AG09319 (cell line): ENCODE measurements at places on chromosomes 7 and 10.

DNA sequence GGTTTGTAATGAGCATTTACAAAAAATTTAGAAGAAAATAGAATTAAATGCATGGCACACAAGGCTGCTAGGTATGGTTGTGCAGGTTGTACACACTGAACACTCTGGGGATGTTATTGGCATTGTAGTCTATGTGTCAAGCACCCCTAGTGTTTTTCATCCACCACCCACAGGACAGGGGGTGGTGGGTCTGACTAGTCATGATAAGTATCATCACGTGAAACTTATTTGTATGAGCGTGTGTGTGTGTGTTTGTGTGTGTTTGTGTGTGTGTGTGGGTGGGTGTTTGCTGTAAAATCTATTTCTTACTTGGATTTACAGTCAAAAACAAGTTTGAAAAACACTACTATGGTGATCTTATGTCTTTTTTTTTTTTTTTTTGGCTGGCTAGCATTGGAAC lies 66.5 kb downstream of the MAP3K8 start:
- DNase-seq = no peak

DNA sequence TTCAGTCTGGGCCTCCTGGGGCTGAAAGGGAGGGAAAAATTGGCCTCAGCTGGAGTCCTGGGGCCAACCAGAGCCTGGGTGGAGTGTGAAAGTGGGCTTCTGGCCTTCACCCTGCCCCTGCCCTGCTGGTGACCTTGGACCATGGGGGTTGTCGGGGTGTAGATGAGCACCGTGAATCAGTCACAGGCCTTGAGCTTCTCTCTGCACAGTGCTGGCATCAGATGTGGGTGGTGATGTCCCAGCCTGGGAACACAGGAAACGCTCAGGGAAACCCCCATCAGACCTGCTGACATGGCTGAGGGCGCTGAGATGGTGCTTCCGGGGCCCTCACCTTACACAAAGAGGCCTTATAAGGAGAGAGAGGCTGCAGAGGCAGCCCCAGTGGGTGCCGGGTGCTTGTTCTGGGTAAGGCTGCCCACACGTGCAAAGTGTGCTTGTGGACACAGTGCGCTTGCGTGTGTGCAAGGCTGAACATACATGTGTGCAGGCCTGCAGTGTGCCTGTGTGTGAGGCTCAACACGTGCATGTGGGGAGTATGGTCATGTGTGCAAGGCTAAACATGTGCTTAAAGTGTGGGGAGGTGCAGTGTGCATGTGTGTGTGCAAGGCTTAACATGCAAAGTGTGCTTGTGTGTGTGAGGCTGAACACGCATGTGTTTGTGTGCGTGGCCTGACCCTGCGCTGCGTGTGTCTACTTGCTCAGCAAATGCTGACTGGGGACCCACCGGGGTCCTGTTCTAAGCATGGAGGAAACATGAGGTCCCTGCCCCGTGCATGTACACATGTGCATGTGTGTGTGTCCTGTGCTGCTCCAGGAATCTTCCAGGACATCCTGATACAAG lies 6.5 kb downstream of the ARPC1B start:
- no peak for DNase-seq

GRCh38 chr10:24041034-24041433 lies 167.9 kb upstream of the KIAA1217 start:
- DNase-seq = no peak

- DNase-seq = no peak
These were observed 233.3 kb downstream of the LRRN3 start for GRCh38 chr7:111324228-111324627.

DNA sequence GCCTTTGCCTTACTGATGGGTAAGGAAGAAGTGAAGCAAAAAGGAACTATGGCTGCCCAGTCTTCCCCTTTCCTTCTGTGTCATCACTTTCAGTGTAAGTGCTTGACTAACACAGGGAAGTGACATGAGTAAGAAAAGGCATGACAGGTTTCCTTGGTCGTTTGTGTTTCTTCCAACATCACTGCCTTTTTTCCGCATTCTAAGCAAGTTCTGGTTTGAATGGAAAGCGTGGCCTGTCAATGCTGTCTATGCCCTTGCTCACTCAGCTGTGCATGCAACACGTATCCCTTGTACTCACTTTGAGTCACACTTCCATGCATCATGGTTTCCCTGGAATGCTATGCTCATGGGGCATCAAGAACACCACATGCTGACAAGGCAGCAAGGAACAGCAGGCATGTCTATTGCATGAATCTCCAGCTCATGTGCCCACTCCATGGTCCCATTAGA lies 111.8 kb downstream of the OAT start:
- no peak for DNase-seq

DNA sequence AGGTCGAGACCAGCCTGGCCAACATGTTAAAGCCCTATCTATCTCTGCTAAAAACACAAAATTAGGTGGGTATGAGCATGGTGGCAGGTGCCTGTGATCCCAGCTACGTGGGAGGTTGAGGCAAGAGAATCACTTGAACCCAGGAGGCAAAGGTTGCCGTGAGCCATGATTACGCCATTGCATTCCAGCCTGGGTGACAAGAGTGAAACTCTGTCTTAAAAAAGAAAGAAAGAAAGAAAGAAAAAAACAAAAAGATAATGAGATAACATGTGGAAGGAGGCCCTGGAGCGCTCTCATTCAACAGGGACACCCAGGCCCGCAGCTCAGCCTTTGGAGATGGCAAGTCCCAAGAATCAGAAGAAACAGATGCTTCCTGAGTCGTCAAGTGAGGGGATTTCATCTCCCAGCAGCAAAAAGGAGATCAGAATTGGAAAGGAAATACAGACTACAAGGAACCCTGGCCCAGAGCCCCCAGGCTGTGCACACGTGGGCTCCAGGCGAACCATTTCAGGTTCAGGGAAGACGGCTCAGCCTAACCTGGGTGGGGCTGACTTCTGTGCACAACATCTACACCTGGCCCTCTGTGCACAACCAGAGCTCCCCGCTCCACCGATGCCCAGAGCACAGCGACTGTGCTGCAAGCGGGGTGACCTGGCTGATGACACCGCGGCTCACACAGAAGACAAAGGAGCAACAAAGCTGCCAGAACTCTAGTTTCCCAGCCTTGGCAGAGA lies 33.3 kb downstream of the GNA12 start:
- no peak for DNase-seq

DNA sequence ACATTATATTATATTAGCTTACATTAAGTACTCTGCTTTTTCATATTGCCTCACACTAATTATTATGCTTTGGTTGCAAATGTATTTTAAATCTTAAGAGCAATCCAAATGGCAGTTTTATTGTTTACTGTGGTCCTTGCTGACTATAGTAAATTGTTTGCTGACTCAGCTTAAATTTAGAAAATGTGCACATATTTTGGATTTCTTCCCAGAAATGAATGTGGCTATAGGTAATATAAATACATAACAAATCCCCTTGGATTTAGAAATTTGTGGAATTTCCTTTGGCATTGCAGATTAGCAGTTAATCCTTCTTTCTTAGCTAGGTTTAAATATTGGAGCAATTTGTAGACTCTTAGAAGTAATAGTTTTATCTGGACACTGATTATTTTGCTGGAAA lies 565.8 kb downstream of the NRG3 start:
- no peak for DNase-seq

DNA sequence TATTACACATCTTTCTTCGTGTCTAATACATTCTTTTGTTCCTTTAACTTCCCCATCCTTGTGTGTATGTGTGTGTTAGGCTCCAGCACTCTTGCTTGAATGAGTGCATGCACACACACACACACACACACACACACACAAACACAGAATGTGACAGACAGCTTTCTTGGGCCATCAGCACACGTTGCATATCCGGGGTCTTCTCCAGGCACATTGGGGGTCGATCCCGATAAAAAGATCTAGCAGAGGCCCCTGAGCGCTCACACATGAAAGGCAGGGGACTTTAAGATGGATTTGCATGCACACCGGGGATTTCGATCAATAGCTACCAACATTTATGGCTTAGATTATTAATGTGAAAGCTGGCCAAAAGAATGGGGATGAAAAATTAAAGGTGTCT lies 4.5 kb downstream of the SKIDA1 start:
- no peak for DNase-seq

DNA sequence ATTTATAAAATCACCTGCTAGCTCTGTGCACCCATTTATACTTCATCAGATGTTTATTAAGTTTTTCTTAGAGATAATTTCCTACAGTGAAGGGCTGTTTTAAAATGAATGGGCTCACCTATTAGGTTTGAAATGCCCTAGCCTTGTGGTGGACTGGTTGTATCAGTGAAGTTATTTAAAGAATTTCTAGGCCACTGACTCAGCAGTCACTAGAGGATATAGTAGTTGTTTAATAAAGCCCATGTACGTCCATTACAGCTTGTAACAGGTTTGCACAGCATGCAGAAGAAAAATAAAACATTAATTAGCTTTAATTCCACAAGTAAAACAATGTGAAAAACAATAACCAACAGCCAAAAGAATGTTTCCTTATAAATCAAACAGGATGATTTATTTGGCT lies 128.0 kb downstream of the RSU1 start:
- no peak for DNase-seq

DNA sequence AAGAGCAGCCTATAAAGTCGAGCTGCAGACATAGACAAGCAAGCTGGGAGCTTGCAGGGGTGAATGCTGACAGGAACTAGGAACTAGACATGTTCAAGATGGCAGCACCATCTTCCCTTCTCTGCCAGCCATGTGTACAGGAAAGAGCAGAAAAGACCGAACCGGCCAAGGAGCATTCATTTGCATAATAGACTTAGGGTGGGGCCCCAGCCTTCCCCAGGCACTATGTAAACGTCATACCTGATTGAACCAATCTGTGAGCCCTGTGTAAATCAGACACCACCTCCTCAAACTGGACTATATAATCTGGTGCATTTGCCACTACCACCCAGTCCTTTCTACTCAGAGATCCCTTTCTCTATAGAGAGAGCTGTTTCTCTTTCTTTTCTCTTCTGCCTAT lies 106.9 kb upstream of the FAM3C start:
- DNase-seq = no peak

DNA sequence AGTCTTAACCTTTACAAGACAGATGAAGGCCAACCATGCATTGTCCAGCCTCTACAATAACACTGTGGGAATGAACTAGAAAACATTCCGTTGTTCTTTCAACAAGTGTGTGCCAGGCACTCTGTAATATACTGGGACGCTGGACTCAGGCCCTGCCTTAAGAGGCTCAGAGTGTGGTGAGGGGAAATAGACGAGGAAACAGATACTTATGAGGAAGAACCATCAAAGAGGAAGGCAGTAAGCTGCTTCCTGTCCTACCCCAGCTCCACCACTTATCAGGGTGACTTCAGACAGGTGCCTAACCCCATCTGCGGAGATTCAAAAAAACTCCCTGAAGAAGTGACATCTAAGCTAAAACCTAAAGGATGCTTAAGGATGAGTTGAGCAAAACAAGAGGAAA lies 8.9 kb upstream of the TRIM8 start:
- no peak for DNase-seq

DNA sequence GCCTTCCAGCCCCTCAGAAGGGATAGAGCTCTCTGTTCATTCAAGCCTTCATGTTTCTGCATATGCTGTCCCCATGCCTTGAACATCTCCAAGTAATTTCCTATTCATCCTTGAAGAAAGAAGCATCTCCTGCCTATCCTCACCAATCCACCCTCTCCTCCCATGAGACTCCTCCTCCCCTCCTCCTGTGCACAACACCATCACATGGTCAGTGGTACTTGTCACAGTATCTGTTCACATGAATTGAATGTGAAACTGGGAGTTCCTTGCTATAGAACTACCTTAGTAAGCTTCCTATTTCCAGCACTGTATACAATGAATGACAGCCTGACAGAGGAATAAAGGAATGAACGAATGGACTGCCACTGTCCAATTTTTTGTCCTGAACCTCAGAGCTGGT lies 115.5 kb downstream of the GFRA1 start:
- no peak for DNase-seq

- DNase-seq = no peak
These were observed 208.7 kb upstream of the GLI3 start for GRCh38 chr7:42445691-42446090.

- DNase-seq = no peak
These were observed 9.3 kb upstream of the OR6V1 start for GRCh38 chr7:143042790-143043271.

DNA sequence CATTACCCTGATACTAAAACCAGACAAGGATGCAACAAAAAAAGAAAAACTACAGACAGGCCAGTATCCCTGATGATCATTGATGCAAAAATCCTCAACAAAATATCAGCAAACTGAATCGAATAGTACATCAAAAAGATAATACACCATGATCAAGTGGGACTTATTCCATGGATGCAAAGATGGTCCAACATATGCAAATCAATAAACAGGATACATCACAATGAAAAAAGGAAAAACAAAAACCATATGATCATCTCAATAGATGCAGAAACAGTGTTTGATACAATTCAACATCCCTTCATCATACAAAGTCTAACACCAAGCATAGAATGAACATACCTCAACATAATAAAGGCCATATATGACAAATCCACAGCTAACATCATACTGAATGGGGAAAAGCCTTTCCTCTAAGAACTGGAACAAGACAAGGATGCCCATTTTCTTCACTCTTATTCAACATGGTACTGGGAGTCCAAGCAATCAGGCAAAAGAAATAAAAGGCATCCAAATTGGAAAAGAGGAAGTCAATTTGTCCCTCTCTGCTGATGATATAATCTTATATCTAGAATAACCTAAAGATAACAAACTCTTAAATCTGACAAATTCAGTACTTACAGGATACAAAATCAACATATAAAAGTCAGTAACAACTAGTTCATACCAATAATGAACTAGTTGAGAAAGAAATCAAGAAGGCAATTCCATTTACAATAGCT lies 48.8 kb upstream of the ASAH2 start:
- DNase-seq = no peak

DNA sequence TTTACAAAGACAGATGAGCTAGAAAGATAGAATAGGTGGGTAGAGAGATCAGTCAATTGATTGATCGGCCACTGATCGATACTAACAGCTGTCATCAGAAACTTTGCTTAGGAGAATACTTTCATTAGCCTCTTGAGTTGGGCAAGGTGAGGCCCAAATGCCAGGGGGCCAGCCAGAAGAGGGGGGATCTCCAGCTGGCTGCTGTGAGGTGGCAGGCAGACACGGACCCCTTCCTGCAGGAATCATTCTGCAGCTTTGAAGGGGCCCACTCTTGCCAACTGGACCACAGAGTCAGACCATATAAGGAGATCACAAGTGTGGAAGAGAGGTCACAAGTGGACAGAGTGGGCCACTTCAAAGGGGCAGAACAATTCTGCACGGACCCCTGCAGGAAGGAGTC lies 62.9 kb upstream of the DOCK1 start:
- no peak for DNase-seq
